ENCODE measurements at places on chromosomes 2 and 18.

DNA sequence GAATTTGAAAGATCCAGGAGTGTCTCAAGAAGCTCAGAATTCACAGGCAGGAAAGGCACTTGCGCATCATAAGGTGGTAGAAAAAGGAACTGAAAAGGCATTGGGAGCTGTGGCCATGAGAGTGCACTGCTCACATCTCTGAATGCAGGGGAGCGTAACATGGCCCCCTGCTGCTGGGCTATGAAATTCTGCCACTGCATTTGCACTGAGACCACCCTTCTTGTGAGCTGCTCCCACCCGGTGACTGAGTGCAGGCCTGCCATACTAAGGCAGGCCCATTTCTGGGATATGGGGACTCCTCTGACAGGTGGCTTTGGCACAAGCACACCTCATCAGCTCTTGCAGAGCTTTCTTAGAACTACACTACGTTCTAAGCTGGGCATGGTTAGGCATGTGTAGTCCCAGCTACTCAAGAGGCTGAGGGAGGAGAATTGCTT, 25.3 kb upstream of the STARD7 start:
- H3K4me1 ChIP-seq = peaks cover 5% of the 10 kb centered on the region
- DNase-seq = no peak
- H3K4me3 ChIP-seq = no peak overlapping the region
- H3K27me3 ChIP-seq = no peaks in the 10 kb centered on the region

DNA sequence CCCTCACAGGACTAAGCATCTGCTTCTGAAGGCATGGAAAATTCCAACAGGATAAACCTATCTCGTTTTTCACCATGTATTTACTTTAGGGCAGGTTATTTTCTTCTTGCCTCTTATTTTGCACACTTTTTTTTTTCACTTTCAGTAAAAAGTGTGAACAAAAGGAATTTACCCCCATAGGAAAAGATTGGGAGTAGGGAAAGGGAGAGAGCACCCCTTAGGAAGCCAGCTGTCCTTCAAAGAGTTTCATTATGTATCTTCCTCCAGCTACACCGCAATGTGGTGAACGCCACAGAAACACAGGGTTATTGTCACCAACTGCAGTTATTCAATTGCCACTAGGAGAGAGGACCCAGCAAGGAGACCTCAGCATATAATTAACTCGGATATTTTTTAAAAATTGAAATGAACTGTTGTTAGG, 286.2 kb upstream of the VRK2 start:
- H3K27me3 ChIP-seq = peaks cover 24% of the 10 kb centered on the region
- DNase-seq = no peak
- H3K4me3 ChIP-seq = peak overlapping the region; percentile 55
- H3K36me3 ChIP-seq = no peaks in the 10 kb centered on the region
- no peak overlapping the region for H3K27ac ChIP-seq

GRCh38 chr2:159744363-159744762, 32.1 kb downstream of the MARCHF7 start:
- H3K27ac ChIP-seq = no peak overlapping the region
- no peak for DNase-seq
- H3K36me3 ChIP-seq = peaks cover 9% of the 10 kb centered on the region
- no peaks in the 10 kb centered on the region for H3K27me3 ChIP-seq

GRCh38 chr2:196590286-196590685, 49.2 kb upstream of the CCDC150 start:
- peaks cover 14% of the 10 kb centered on the region for H3K4me1 ChIP-seq
- H3K27ac ChIP-seq = no peak overlapping the region
- DNase-seq = no peak
- H3K36me3 ChIP-seq = no peaks in the 10 kb centered on the region

- no peak overlapping the region for H3K27ac ChIP-seq
- H3K4me1 ChIP-seq = no peaks in the 10 kb centered on the region
- DNase-seq = no peak
Observed at GRCh38 chr2:212489719-212490346, 48.8 kb downstream of the ERBB4 start.

DNA sequence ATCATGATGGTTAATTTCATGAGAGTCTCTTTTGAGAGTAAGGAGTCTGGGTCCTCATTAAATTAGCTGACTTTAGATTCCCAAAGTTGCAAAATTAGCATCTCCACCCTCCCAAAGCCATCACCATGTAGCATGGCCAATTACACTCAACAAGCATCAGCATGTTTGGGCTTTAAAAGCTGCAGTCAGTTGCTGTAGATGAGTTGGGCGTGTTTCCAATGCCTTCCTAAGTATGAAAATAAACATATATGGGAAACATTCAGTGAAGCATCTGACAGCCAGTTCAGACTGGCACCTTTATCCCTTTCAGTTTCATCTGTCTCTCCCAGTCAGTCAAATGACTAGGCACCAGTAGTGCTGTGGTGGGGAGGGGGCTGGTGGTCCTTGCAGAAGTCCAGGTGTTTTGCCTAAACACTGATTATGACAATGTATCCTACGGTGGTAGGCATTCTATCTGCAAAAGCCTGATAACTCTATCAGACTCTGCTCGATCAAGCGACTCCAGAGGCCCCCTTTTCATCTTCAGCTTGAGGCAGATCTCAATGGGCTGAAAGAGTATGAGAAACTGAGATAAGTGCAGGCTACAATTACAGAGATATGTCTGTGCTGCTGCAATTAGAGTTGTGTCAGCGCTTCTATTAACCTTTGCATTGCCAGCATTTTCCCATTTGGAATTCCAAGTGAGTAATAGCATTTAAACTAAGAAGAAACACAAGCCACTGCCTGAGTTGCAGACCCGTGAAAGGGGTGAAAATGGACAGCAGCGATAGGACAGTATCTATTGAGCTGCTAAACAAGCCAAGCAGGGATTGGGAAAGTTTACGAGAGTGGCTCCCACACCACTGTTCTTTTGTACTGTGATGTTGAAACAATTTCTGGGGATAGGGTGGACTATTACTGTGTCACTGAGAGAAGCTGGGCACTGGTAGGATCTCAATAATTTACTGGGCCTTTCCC, 67.3 kb upstream of the SPOPL start:
- H3K4me1 ChIP-seq = no peaks in the 10 kb centered on the region
- no peak for DNase-seq
- peaks cover 2% of the 10 kb centered on the region for H3K36me3 ChIP-seq
- H3K27me3 ChIP-seq = no peaks in the 10 kb centered on the region

DNA sequence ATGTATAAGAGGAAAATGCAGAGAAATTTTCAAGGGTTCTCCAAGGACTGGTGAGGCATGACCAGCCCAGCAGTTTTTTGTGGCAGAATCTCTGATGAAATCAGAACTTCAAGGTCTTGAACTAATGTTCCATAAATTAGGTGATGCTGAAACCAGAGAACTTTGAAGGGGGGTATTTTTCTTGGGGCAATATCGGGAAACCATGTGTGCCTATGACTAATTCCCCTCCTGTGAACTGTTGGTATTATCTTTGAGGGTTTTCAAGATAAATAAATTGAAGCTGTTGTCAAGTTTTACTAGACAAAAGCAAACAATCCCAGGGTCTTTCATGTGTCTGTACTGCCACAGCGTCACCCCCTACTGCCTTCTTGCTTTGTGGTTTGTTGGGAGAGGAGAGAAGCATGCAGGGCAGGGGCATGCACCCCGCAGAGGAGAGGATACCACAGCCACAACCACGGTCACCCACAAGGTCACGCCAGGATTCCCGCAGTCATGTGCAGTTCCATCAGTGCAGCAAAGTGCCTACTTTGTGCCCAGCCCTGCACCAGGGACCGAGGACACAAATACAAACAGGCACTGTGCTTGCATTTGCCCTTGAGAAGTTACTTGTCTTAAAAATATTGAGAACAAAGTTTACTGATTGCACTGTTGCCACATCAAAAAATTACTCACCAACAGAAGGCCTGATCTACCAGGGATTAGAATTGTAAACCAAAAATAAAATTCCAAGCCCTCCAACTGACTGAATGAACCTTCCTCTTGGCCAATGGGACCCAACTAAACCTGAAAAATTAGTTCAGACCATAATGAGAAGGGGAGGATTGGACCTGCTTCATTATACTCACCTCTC, 413.3 kb upstream of the TRIB2 start:
- no peaks in the 10 kb centered on the region for H3K36me3 ChIP-seq
- peak; percentile 23 for DNase-seq
- H3K27ac ChIP-seq = no peak overlapping the region

- H3K27me3 ChIP-seq = no peaks in the 10 kb centered on the region
- no peak overlapping the region for H3K27ac ChIP-seq
- H3K4me1 ChIP-seq = no peaks in the 10 kb centered on the region
Observed at GRCh38 chr18:53152476-53152875, 812.5 kb downstream of the DCC start.

GRCh38 chr2:116094196-116094595, 1651.8 kb downstream of the DPP10 start:
- H3K36me3 ChIP-seq = peaks cover 3% of the 10 kb centered on the region
- no peaks in the 10 kb centered on the region for H3K27me3 ChIP-seq
- no peak overlapping the region for H3K4me3 ChIP-seq
- no peak for DNase-seq
- H3K27ac ChIP-seq = no peak overlapping the region
- no peaks in the 10 kb centered on the region for H3K4me1 ChIP-seq

- no peaks in the 10 kb centered on the region for H3K27me3 ChIP-seq
- H3K4me3 ChIP-seq = no peak overlapping the region
- no peak for DNase-seq
- no peak overlapping the region for H3K27ac ChIP-seq
Observed at GRCh38 chr2:181158427-181158826, 178.0 kb downstream of the UBE2E3 start.

DNA sequence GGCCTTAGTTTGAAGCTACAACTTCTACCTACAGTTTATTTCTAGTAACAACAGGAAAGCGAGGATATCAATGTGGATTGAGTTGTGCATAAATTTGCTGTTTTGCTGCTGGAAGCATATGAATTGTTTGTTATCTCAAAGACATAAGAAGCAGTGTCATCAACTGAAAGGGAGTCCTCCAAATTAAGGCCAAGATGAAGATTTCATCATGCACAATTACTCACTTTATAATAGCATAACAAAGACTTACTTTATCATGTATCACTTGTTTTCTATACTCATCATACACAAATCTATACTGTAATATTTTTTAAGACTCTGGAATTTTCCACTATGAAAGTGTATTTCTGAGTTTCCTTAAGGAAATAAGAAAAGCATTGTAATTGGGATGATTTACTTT, 136.1 kb upstream of the FANCL start:
- H3K27ac ChIP-seq = no peak overlapping the region
- no peaks in the 10 kb centered on the region for H3K36me3 ChIP-seq
- H3K27me3 ChIP-seq = peaks cover 16% of the 10 kb centered on the region
- no peak overlapping the region for H3K4me3 ChIP-seq
- H3K4me1 ChIP-seq = peaks cover 14% of the 10 kb centered on the region
- no peak for DNase-seq

- H3K27me3 ChIP-seq = no peaks in the 10 kb centered on the region
- H3K27ac ChIP-seq = no peak overlapping the region
- no peaks in the 10 kb centered on the region for H3K36me3 ChIP-seq
- no peak overlapping the region for H3K4me3 ChIP-seq
- no peak for DNase-seq
Observed at GRCh38 chr2:39631718-39632117, 34.0 kb upstream of the TMEM178A start.

- H3K36me3 ChIP-seq = no peaks in the 10 kb centered on the region
- no peak overlapping the region for H3K4me3 ChIP-seq
- peak; percentile 43 for DNase-seq
Observed at GRCh38 chr2:219461047-219461514, 26.4 kb downstream of the SPEG start.

GRCh38 chr18:68435581-68435980, 279.3 kb downstream of the TMX3 start:
- H3K4me1 ChIP-seq = peaks cover 5% of the 10 kb centered on the region
- no peaks in the 10 kb centered on the region for H3K36me3 ChIP-seq
- no peak for DNase-seq

- no peak for DNase-seq
- H3K27me3 ChIP-seq = no peaks in the 10 kb centered on the region
- no peak overlapping the region for H3K4me3 ChIP-seq
- no peaks in the 10 kb centered on the region for H3K4me1 ChIP-seq
- no peak overlapping the region for H3K27ac ChIP-seq
Observed at GRCh38 chr18:52499016-52499415, 159.0 kb downstream of the DCC start.

- H3K36me3 ChIP-seq = no peaks in the 10 kb centered on the region
- no peak for DNase-seq
- no peak overlapping the region for H3K4me3 ChIP-seq
- no peak overlapping the region for H3K27ac ChIP-seq
- H3K27me3 ChIP-seq = peaks cover 26% of the 10 kb centered on the region
Observed at GRCh38 chr2:226511311-226511710, 288.3 kb downstream of the IRS1 start.

- DNase-seq = no peak
- H3K36me3 ChIP-seq = no peaks in the 10 kb centered on the region
- no peaks in the 10 kb centered on the region for H3K27me3 ChIP-seq
- no peak overlapping the region for H3K4me3 ChIP-seq
- no peak overlapping the region for H3K27ac ChIP-seq
- H3K4me1 ChIP-seq = no peaks in the 10 kb centered on the region
Observed at GRCh38 chr2:8862230-8862629, 24.8 kb upstream of the KIDINS220 start.

DNA sequence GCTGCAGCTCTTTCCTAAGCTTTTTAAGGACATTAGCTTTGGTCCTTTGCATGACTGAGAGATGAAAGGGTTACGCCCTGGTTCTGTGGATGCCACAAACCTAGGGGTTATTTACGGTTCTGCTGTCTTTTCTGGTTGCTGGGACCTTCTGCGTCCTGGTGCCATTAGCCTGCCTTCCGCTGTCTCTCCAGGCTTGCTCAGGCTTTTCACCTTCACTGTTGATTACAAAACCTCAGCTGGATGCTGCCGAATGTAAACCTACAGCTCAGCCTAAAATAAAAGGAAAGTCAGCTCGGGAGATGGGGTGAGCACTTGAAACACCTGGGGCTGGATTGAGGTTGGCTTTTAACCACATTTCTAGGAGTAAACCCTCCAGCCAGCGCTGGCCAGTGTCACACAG, 130.9 kb upstream of the ARHGAP28 start:
- no peaks in the 10 kb centered on the region for H3K27me3 ChIP-seq
- no peak for DNase-seq
- no peaks in the 10 kb centered on the region for H3K4me1 ChIP-seq
- H3K27ac ChIP-seq = no peak overlapping the region
- no peak overlapping the region for H3K4me3 ChIP-seq
- no peaks in the 10 kb centered on the region for H3K36me3 ChIP-seq

DNA sequence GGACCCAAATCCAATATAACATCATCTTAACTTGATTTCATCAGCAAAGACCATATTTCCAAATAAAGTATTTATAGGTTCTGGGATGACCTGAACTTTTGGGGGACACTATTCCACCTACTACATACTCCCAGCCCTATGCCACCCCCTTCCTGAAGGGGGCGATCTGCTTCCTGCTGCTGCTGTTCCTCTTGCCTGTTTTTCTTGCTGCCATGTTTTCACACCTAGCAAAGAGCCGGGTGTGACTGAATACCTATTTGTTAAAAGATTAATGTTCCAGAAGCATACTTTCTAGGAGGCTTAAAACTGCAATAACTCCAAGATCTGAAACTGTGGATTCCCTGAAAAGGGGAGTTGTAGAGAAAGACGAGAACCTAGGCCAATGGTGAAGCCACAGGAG, 89.7 kb downstream of the ICOS start:
- H3K27ac ChIP-seq = peak overlapping the region; percentile 47
- H3K4me3 ChIP-seq = peak overlapping the region; percentile 11
- DNase-seq = no peak

GRCh38 chr2:240960971-240961876, 37.2 kb upstream of the SNED1 start:
- H3K4me1 ChIP-seq = no peaks in the 10 kb centered on the region
- no peaks in the 10 kb centered on the region for H3K27me3 ChIP-seq
- no peak overlapping the region for H3K27ac ChIP-seq
- H3K36me3 ChIP-seq = no peaks in the 10 kb centered on the region
- no peak overlapping the region for H3K4me3 ChIP-seq
